K562 (cell line): ENCODE measurements at places on chromosomes 12 and 14. TPM values are rescaled to one million over a fixed set of nuclear protein-coding genes. Genes with fewer than 3 reads are reported as not detected.

GRCh38 chr12:132637811-132638210, 19.2 kb downstream of the P2RX2 start:
- peaks cover 9% of the 10 kb centered on the region for H3K4me1 ChIP-seq
- no peak overlapping the region for H3K4me3 ChIP-seq
- H3K27me3 ChIP-seq, result no peaks in the 10 kb centered on the region

DNA sequence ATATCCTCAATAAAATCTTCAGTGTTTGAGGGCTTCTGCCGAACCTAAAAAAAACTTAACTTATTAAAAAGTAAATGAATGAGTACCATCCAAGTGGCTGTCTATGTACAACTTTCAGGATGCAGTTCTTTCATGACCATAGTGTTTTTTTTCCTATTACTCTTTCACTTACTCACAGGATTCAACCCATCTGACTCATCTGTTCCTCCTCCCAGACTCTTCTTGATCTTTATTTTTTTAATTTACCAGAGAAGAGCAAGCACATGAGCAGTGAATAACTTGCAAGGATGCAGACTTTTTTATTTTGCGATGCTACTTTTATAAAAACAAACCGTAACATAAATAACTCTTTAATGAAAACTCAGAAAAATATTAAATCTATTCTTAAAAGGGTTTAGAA, 24.5 kb downstream of the RECQL start:
- no peak overlapping the region for H3K4me3 ChIP-seq
- no peak overlapping the region for H3K27ac ChIP-seq
- peaks cover 46% of the 10 kb centered on the region for H3K36me3 ChIP-seq
- no peak for DNase-seq
- H3K4me1 ChIP-seq, result no peaks in the 10 kb centered on the region
- no peaks in the 10 kb centered on the region for H3K27me3 ChIP-seq

Gene A2ML1
- 0.40 TPM in 1 of 2 replicates, not detected in the other for total RNA-seq

DNA sequence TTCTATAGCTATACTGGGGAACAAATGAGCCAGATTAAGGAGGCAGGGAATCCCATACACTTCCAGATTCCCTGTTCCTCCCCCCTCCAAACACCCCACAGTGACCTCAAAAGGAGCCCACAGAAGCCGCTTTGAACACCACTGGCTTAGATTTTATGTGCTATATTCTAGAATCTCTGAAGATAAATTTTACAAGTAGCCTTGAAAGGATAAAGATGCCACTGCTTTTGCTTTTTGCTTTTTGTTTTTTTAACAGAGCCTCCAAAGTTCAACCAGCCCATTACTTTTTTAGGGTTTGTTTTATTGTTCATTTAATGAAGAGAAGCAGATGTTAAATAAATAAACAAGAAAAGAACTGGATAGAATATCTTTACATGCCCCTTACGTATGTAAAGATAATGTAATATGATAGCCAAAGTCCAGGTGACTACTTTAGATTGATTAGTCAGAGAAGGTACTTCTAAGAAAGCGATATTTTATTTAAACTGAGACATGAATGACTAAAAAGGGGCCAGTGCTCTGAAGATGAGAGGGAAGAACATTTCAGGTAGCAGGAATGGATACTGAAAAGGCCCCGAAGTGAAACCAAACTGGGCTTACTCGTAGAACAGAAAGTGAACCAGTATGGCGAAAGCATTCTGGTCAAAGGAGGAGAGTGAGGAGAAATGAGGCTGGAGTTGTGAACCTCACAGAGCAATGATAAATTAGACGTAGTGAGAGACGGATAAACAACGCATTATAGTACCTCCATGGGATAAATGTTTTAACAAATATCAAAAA, 44.6 kb downstream of the DUSP6 start:
- no peaks in the 10 kb centered on the region for H3K27me3 ChIP-seq
- H3K4me3 ChIP-seq, result no peak overlapping the region
- no peaks in the 10 kb centered on the region for H3K4me1 ChIP-seq

- no peak overlapping the region for H3K27ac ChIP-seq
- H3K36me3 ChIP-seq, result no peaks in the 10 kb centered on the region
- H3K4me1 ChIP-seq, result no peaks in the 10 kb centered on the region
- H3K4me3 ChIP-seq, result no peak overlapping the region
- H3K27me3 ChIP-seq, result 0 out of 3 replicates have a peak, but pooled peaks cover 2% of the 10 kb centered on the region
These were observed 408.8 kb downstream of the FUT8 start for GRCh38 chr14:65821224-65821753.

- no peaks in the 10 kb centered on the region for H3K4me1 ChIP-seq
- H3K4me3 ChIP-seq, result no peak overlapping the region
- no peaks in the 10 kb centered on the region for H3K27me3 ChIP-seq
- H3K27ac ChIP-seq, result no peak overlapping the region
- H3K36me3 ChIP-seq, result no peaks in the 10 kb centered on the region
These were observed 104.2 kb upstream of the ABCD2 start for GRCh38 chr12:39723831-39724230.

DNA sequence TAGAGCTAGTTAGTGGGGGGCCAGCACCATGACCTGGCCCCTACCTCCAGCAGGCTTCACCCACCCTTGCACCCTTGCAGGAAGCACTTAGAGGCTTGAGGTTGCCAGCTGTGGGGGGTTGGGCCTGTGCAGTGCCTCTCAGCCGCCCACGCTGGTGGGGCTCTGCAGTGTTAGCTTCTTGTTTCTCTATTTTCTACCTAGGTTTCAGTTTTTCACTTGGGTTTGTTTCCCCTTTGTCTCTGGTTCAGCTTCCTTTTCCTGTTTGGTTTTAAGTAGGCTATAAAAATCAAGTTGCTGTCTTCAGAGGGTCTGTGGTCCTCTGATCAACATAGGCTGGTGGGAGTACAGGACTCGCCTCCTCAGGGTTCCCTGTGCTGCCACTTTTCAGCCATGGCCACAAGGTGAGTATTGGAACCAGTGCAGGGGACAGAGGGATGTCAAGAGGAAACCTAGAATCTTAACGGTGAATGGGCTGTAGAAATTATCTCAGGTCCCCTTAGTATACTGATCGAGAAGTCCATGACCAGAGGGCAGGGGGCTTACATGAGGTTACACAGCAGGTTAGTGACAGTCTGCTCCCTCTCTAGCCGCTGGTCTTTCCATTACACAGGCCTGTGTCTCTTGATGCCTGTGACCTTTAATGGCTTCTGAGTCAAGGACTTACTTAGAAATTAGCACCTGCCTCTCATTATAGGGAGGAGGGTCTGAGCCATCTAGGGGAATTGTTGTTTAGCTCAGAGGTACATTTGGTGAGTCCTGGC, at the start of gene EVL:
EVL (plus strand) TSS at position 312 of the 761 bp plus-strand sequence; CDS start at position 391, 79 bp downstream.
- no peak for DNase-seq
- peaks cover 25% of the 10 kb centered on the region for H3K4me1 ChIP-seq
- H3K36me3 ChIP-seq, result no peaks in the 10 kb centered on the region; the same call in 2 of the 3 replicates
- no peak within 1 kb of the TSS for H3K4me3 ChIP-seq
- H3K27ac ChIP-seq, result peak within 1 kb of the TSS; percentile 89

Gene CMKLR1
- 0.20 and 0.29 TPM in 2 replicates for total RNA-seq

- H3K27ac ChIP-seq, result no peak overlapping the region
- no peak for DNase-seq
- H3K4me3 ChIP-seq, result no peak overlapping the region
- no peaks in the 10 kb centered on the region; the same call in 2 of the 3 replicates for H3K27me3 ChIP-seq
- H3K4me1 ChIP-seq, result no peaks in the 10 kb centered on the region
These were observed 20.2 kb downstream of the CD163 start for GRCh38 chr12:7483343-7483742.

Gene B3GNT4
- total RNA-seq, result 1.6 and 2.2 TPM in 2 replicates

Gene SCN8A
- 0.29 and 0.72 TPM in 2 replicates for total RNA-seq

Gene DEGS2
- 2.7 TPM in 2 replicates for total RNA-seq

- no peaks in the 10 kb centered on the region for H3K4me1 ChIP-seq
- no peaks in the 10 kb centered on the region for H3K27me3 ChIP-seq
- DNase-seq, result no peak
- H3K36me3 ChIP-seq, result no peaks in the 10 kb centered on the region
- no peak overlapping the region for H3K27ac ChIP-seq
- H3K4me3 ChIP-seq, result no peak overlapping the region
These were observed 131.8 kb downstream of the ERC1 start for GRCh38 chr12:1122786-1123185.

Gene SLC10A1
- not detected in 2 replicates for total RNA-seq

GRCh38 chr12:6444704-6445688, at the start of gene CD27:
TSS of gene CD27 (plus strand) at chr12:6444955. CDS start at chr12:6445096, 141 bp downstream.
- DNase-seq, result no peak
- H3K27me3 ChIP-seq, result peaks cover 9% of the 10 kb centered on the region
- no peaks in the 10 kb centered on the region for H3K36me3 ChIP-seq

GRCh38 chr12:100986595-100987547, 192.3 kb downstream of the ANO4 start:
- H3K4me1 ChIP-seq, result no peaks in the 10 kb centered on the region; the same call in 2 of the 3 replicates
- no peaks in the 10 kb centered on the region for H3K27me3 ChIP-seq
- DNase-seq, result no peak
- no peak overlapping the region for H3K4me3 ChIP-seq

- H3K27ac ChIP-seq, result no peak overlapping the region
- no peaks in the 10 kb centered on the region for H3K27me3 ChIP-seq
- no peaks in the 10 kb centered on the region for H3K36me3 ChIP-seq
- DNase-seq, result no peak
- no peak overlapping the region for H3K4me3 ChIP-seq
- no peaks in the 10 kb centered on the region for H3K4me1 ChIP-seq
These were observed 161.0 kb downstream of the CEP128 start for GRCh38 chr14:80780500-80780899.

Gene TBC1D30
- total RNA-seq, result 0.18 and 0.55 TPM in 2 replicates

Gene FIGNL2
- not detected in 2 replicates for total RNA-seq

Gene YBX3
- total RNA-seq, result 196 and 210 TPM in 2 replicates

DNA sequence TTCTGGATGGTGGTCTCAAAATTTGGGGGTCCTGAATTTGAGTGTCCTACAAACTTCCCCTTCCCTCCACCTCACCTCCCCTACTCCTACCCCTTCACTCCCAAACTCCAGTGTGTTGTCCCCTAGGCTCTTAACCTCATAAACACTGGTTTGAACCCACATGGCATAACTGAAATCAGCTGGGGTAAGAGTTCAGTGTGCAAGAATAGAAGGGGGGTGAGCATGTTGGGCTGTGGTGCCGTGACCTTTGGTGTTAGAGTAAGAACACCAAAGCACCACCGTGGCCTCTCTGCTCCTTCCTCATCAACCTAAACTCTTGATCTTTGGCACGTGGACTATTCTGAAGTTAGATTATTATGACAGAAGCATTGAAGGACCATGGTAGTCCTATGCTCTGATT, 11.0 kb downstream of the PCBP2 start:
- peaks cover 100% of the 10 kb centered on the region for H3K36me3 ChIP-seq
- peaks cover 3% of the 10 kb centered on the region; the same call in 1 of the 2 replicates for H3K4me1 ChIP-seq
- H3K4me3 ChIP-seq, result no peak overlapping the region
- no peaks in the 10 kb centered on the region for H3K27me3 ChIP-seq

DNA sequence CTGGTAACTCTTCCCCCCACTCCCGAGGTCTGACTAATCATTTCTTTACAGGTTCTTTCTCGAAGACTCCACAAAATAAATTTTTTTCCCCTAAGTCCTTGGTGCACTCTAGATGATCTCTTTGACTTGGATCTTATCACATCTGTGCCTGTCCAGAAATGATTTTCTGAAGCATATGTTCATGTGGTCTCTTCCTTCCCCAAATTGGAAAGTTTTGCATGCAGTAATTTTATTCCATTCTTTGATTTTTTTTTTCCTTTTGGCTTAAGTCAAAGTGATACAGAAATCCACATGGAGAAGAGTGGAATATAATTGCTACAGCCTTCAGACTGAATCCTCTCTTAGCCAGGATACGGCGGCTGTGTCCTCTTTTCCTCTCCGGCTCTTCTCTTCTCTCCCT, 213.3 kb downstream of the BMP4 start:
- no peaks in the 10 kb centered on the region for H3K36me3 ChIP-seq
- no peaks in the 10 kb centered on the region for H3K27me3 ChIP-seq
- H3K27ac ChIP-seq, result no peak overlapping the region
- no peak for DNase-seq
- H3K4me3 ChIP-seq, result no peak overlapping the region
- H3K4me1 ChIP-seq, result no peaks in the 10 kb centered on the region

GRCh38 chr12:53292426-53292825, 2.9 kb upstream of the PFDN5 start:
- no peak overlapping the region for H3K4me3 ChIP-seq
- no peak overlapping the region for H3K27ac ChIP-seq
- DNase-seq, result no peak
- peaks cover 77% of the 10 kb centered on the region for H3K36me3 ChIP-seq
- peaks cover 13% of the 10 kb centered on the region for H3K4me1 ChIP-seq

Gene AQP2
- not detected in 2 replicates for total RNA-seq

GRCh38 chr12:50862316-50862715, 19.6 kb downstream of the TMPRSS12 start:
- no peaks in the 10 kb centered on the region for H3K27me3 ChIP-seq
- no peak overlapping the region for H3K27ac ChIP-seq
- H3K4me1 ChIP-seq, result peaks cover 10% of the 10 kb centered on the region; the same call in 1 of the 2 replicates
- H3K4me3 ChIP-seq, result no peak overlapping the region

Gene DCAF4
- total RNA-seq, result 27.9 and 28.2 TPM in 2 replicates
